Right lobe of liver (tissue), 6 donors: ENCODE measurements at places on chromosomes 3 and 15.
A peak's percentile ranks its signal among the peaks of the same experiment; 100 is the strongest.

DNA sequence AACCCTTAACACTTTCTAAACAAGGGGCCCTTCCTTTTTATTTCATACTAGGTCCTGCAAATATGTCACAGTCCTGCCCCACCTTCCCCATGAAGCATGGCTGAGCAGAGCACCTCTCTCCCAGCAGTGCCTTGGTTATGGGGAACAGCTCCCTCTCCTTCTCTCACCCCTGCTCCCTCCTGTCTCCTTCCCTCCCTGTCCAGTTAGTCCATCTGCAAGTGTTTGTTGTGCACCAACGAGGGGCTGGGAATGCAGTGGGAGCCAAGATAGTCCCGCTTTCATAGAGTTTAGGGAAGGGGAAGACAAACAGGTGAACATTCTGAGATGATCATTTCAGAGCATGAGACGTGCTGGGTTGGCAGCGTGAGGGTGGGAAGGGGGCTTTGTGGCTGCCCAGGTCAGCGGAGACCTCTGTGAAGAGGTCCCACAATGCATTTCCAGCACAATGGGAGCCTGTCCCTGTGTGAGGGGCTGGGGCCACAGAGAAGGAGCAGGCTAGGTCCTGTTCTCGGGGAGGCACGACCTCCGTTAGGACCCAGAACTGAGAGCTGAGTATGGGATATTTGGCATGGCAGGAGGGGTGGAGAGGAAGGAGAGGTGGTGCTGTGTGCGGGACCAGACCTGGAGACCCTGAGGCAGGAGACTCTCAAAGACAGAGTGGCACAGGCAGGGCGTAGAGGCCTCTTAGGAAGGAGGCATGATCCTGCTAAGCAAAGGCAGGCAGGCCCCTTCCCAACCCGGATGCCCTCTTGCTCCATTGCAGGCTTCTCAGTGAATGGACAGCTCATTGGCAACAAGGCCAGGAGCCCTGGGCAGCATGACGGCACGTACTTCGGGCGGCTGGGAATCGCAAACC lies 5.5 kb upstream of the ITIH3 start:
- DNase-seq: peak; percentile 56

- DNase-seq: no peak
These were observed 30.8 kb downstream of the P2RY1 start for GRCh38 chr3:152865668-152866245.

DNA sequence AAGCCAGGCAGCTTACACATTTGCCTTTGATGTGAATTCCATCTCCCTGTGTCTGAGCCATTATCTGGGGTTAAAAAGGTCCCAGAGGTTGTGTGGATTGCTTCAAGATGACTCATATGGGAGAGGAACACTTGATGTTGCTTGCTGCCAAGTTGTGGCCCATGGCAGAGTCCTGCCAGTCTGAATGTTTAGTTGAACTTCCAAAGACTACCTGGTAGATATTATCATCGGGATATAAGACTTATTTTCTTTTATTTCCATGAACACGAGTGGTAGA lies 85.6 kb downstream of the TJP1 start:
- DNase-seq: no peak

GRCh38 chr3:195609229-195609628 lies 25.5 kb upstream of the APOD start:
- no peak for DNase-seq
